ENCODE measurements at places on chromosomes 3 and 15. TPM values are rescaled to one million over a fixed set of nuclear protein-coding genes. Genes with fewer than 3 reads are reported as not detected.

DNA sequence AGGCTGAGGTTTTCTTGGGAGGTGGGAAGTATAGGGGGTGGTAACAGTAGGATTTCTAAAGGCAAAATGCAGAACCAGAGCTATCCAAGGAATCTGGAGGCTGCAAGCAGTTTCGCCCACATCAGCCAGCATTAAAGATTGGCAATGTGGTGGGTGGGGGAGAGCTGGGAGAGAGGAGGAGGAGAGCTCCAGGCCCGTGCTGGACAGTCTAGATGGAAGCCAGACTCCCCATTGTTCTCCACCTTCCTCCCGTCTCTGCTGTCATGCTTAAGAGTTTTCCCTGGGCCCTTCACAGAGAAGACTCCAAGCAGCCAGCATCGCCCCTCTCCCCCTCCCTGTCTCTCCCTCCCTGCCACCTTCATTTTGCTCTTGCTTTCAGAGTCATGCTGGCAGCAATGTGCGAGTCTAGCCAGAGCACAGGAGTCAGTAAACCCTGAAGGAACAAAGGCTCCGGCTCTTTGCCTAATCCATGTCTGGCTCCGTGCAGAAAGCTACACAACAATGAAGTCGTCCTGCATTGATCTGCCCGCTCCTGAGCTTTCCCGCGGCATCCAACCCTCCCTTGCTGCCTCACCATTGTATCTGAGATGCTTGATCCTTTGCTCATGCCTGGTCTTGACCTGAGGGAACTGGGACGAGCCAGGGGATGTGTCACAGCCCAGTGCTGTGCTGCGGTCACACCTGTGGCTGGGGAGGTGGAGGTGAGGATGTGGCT, 282.9 kb downstream of the NTRK3 start:
- DNase-seq: no peak

DNA sequence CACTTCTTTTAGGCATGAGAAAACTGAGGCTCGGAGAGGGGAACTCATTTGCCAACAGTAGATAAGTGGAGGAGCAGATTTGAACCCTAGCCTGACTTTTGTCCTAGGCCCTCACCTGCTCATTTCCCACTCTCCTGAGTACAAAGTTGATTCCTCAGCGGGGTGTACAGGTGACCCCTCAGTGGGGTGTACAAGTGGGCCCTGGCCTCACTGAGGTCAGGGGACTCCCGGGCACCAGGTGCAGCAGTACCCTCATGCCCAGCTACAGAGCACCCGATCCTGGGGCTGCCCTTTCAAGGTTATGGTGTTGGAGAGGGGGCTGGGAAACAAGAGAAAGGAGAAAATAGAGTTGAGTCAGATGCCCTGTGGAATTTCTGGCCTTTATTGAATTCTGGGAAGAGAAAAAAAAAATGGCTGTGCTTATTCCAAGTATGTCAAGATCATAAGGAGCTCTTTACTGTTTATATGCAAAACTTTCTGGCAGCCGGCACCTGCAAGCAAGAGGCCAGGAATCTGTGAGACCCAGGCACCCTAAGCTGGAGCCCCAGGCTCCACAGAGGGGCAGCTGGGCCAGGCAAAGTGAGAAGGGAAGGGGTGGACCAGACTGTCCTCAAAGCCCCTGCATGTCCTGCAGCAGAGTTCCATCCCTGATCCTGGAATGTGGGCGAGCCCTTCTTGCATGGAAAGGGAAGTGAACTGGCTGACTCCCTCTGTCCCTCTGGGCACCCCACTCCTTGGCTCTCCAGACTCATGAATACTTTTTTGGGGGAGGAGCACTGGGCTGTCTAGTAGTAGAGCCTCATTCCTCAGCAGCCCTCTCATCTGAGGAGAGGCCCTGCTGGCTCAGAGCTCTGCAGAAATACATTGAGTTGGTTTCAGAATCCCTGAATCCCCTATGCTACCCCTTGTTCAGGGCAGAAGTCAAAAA, 43.1 kb downstream of the AMOTL2 start:
- peak; percentile 92 for DNase-seq

DNA sequence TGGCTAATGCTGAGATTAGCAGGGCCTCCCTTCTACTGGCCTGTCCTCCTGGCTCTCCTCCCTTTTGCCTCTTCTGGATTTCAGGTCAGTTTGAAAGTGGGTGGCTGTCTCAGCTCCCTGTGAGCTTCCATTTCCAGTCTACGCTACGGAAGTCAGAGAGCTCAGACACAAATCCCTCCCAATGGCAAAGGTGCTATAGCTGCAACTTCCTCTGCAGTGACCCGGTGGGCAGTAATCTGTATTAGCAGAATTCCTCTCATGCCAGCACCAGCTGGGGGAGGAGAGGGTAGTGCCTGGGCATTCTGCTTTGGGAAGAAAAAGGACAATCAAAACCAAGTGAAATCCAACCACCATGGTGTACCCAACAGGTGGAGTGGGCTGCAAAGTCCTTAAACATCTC, 171.4 kb downstream of the STT3B start:
- DNase-seq: no peak

DNA sequence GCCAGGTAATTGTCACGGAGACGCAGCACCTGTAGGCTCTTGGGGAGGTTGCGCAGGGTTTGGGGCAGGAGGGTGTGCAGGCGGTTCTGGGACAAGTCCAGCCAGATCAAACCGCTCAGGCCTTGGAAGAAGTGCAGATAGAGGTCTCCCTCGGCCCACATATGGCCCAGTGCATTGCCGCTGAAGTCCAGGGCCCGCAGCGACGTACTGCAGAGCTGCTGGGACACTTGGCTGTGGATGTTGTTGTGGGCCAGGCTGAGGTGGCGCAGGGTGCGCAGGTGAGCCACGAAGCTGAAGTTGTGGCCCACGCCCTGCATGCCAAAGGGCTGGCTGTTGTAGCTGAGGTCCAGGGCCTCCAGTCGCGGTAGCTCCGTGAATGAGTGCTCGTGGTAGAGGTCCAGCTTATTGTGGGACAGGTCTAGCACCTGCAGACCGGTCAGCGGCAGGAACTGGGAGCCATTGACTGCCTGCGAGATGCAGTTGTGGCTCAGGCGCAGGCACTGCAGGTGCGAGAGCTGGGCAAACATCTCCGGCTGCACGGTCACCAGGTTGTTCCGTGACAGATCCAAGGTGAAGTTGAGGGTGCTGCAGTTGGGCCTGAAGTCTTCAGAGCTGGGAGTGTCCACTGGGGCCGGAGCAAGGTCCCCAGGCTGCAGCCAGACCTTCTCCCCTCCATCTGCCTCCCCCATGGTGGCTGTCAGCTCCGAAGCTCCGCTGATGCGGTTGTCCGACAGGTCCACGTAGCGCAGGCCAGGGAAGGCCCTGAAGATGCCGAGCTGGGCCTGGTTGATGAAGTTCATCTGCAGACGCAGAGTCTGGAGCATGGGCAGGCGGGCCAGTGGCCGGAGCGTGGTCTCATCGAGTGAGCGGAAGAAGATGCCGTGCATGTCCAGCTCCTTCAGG, 2.9 kb downstream of the TLR9 start:
- DNase-seq: no peak

The KLF15 gene
- total RNA-seq: 0.26 TPM

DNA sequence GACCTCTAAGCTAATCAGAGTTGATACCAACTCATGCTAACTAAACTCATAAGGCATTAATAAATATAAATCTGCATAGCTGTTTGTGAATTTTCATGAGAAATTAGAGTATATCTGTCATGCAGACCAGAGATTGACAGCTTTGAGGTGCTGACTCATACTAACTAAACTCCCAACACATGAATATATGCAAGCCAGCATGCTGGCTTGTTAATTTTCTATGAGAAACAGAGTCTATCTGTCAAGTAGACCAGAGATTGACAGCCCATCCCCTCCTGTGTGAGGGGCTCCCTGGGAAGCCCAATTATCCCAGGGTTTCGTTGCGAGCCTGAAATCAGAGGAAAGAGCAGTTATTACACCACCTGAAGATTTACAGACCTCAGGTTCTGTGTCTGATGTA, 69.3 kb downstream of the CD47 start:
- no peak for DNase-seq

The ATP13A5 gene
- not detected for total RNA-seq

DNA sequence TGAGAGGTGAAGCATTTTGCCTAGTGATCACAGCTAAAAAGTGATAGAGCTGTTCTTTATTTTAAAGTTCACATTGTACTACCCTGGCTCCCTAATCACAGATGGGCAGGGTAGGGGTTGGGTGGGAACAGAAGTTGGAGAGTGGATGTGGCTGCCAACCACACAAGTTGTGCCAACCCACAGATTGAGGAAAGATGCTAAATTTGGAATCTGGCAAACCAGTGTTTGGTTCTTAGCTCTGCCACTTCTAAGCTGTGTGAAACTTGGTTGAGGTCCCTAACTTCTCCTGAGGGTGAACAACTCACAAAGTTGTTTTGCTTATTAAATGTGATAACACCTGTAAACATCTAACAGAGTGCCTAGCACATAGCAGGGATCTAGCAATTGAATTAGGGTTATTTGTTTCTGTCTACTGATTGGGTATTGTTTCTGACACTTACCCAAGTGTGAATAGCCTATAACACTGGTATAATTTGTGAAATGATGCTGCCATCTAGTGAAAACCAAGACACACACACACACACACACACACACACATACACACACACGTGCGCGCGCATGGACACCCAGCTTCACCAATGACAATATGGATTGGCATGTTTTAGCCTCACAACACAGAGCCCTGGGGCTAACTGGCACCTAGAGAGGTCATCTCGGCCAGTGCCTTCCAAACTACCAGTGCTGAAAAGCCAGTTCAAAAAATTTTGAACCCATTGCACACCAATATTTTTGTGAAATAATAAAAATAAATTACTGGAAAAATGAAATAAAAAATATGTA, 25.3 kb downstream of the ADGRG7 start:
- peak; percentile 56 for DNase-seq

The UROC1 gene
- not detected for total RNA-seq

The PRR20G gene
- total RNA-seq: not detected

The ARNT2 gene
- total RNA-seq: 7.4 TPM

The IQCF5 gene
- total RNA-seq: not detected

GRCh38 chr3:66838704-66839103, 159.4 kb upstream of the KBTBD8 start:
- DNase-seq: no peak

DNA sequence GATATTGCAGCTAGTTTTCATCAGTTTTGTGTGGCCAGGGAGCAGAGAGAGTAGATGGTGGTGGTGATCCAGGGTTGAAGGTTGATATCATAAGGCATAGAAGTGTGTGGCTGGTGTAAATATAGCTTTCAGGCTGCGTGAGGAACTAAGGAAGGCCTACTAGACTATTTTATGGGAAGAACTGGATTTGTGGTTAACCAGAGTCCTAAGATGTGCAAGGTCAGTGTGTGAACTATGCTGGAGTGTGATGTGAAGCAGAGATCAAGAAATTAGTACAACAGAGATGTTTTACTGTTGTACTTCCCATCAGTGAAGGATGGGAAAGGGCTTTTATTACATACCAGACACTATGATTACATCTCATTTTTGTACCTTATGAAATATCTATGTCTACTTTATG, 41.5 kb downstream of the MAPK6 start:
- DNase-seq: no peak
